ENCODE measurements at places on chromosomes 3 and 15. TPM values are rescaled to one million over a fixed set of nuclear protein-coding genes. Genes with fewer than 3 reads are reported as not detected.

- DNase-seq: no peak
- no peaks in the 10 kb centered on the region for H3K4me1 ChIP-seq
- no peaks in the 10 kb centered on the region for H3K27me3 ChIP-seq
- no peaks in the 10 kb centered on the region for H3K36me3 ChIP-seq
- H3K27ac ChIP-seq: no peak overlapping the region
These were observed 107.3 kb upstream of the PTPRG start for GRCh38 chr3:61454006-61454585.

- no peaks in the 10 kb centered on the region for H3K27me3 ChIP-seq
- H3K4me3 ChIP-seq: no peak overlapping the region
- H3K27ac ChIP-seq: no peak overlapping the region
- no peak for DNase-seq
- peaks cover 3% of the 10 kb centered on the region for H3K36me3 ChIP-seq
These were observed 38.2 kb downstream of the NBEAL2 start for GRCh38 chr3:47017504-47018268.

The SI gene
- not detected for total RNA-seq

DNA sequence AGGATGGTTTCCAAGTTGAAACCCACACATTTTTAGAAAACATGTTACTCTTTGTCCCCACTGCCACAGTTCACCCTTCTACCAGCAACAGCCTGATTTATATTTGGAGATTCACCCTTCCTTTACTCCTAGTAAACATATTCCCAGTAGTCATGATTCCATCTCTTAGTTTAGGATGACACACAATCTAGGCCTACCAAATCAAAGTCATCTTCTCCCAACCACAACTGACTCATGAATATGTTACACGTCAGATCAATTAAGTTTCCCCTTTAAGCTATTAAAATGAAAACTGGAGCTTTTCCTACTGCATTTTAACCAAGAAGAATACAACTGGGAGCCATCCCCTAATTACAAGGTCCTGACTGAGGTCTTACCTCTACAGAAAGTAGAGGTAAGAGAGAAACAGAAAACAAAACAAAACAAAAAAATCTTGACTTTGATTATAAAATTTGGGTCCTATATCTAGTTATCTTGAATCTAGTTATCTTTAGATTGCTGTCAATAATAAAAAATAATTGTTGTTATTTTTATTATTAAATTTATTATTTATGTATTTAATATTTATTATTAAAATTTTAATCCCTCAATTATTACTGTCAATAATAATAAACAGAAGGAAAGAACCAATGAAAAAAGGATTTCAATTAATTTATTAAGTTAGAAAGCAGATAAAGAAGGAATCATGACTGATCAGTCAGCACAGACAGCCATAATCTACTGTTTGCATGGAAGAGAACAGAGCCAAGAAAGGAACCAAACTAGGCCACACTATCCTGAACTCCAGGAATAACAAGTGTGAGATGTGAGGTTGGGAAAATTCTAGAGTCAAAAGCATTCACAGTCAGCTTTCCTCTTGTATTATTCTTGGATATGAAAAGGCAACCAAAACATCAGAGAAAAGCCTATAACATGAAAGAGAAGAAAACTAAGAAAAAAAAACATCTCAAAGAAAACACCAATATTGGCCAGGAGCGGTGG is 12.5 kb downstream of the DPH6 start:
- no peak overlapping the region for H3K27ac ChIP-seq
- H3K4me3 ChIP-seq: no peak overlapping the region
- H3K27me3 ChIP-seq: no peaks in the 10 kb centered on the region
- peaks cover 6% of the 10 kb centered on the region for H3K4me1 ChIP-seq
- DNase-seq: no peak
- peaks cover 3% of the 10 kb centered on the region for H3K36me3 ChIP-seq

GRCh38 chr15:70025413-70026296 is 72.1 kb downstream of the TLE3 start:
- H3K27ac ChIP-seq: no peak overlapping the region
- H3K27me3 ChIP-seq: no peaks in the 10 kb centered on the region
- H3K4me3 ChIP-seq: no peak overlapping the region
- peaks cover 4% of the 10 kb centered on the region for H3K4me1 ChIP-seq

DNA sequence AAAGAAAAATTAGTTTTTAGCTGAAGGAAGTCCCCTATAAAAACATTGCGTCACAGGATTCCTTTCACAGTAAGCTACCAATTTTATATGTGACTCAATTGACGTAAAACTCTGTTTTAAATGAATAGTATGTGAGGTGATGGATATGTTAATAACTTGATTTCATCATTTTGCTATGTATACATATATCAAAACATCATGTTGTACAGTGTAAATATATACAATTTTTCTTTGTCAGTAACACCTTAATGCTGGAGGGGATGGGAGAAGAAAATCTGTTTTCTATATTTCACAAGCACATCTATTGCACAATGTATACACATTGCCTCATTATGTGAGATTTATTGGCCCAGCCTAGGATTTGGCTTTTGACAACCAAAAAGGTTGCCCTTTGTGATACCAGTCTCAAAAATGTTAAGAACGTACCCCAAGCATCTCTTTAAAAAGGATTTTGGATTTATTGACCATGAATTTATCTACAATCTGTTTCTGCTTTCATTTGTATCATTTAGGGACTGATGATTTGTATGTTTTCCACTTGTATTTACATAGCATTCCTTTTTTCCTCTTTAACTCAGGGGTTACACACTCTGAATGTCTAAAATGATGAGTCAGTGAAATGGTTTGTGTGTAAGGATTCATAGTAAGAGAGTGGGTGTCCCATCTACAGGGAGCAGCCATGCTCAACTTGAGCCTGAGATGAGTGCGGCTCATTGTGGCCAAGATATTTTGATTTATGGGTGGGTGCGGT is 62.6 kb downstream of the CRTC3 start:
- H3K27me3 ChIP-seq: no peaks in the 10 kb centered on the region
- no peaks in the 10 kb centered on the region for H3K36me3 ChIP-seq
- H3K4me1 ChIP-seq: peaks cover 18% of the 10 kb centered on the region
- peak overlapping the region; percentile 52 for H3K27ac ChIP-seq

GRCh38 chr3:64349551-64349950 is 124.3 kb upstream of the PRICKLE2 start:
- H3K4me1 ChIP-seq: no peaks in the 10 kb centered on the region
- no peak overlapping the region for H3K4me3 ChIP-seq
- no peaks in the 10 kb centered on the region for H3K36me3 ChIP-seq
- no peak overlapping the region for H3K27ac ChIP-seq
- no peaks in the 10 kb centered on the region for H3K27me3 ChIP-seq

GRCh38 chr15:90018216-90018831 is 17.2 kb downstream of the ZNF710 start:
- no peak for DNase-seq
- H3K4me1 ChIP-seq: peaks cover 3% of the 10 kb centered on the region
- no peak overlapping the region for H3K4me3 ChIP-seq
- no peaks in the 10 kb centered on the region for H3K27me3 ChIP-seq

The CFAP20DC gene
- 0.98 TPM for total RNA-seq

DNA sequence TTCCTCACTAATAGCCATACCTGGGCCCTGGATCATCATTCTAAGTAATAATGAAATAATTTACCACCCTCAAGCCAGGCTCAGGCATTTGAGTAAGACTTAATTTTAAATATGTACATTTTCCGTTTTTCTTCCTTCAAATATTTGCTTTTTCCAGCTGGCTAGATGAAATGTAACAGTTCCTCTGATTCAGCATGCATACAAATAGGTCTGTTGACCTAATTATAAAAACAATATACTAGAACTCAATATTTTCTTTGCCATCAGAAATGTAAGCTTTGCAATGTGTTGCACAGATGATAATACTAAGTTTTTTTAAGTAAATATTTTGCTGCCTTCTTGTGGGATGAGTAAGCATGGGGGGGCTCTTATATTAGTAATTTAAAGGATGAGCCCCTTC is 91.6 kb downstream of the FEZF2 start:
- H3K4me3 ChIP-seq: no peak overlapping the region
- H3K27ac ChIP-seq: no peak overlapping the region
- H3K27me3 ChIP-seq: no peaks in the 10 kb centered on the region

The IGDCC3 gene
- 1.5 TPM for total RNA-seq

GRCh38 chr3:109597444-109597843 is 260.1 kb upstream of the DPPA4 start:
- H3K27me3 ChIP-seq: no peaks in the 10 kb centered on the region
- no peak overlapping the region for H3K4me3 ChIP-seq
- H3K27ac ChIP-seq: no peak overlapping the region
- H3K4me1 ChIP-seq: no peaks in the 10 kb centered on the region
- no peak for DNase-seq
- H3K36me3 ChIP-seq: no peaks in the 10 kb centered on the region

DNA sequence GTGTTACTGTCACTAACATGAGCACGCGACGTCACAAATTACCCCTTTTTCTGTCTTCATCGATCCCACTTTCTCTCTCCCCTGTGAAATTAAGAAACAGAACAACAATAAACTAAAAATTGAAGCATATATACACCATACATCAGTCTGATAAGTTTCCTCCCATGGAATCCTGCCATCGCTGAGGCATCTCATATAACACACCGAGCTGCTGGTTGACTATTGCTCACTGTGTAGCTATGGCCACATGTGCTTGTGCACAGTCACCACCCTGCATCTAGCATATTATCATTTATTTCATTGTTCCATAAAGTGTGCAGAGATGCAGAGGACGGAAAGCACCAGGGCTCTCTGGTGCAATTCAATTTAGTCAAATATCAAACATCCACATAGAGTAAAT is 777.9 kb upstream of the ARRDC4 start:
- no peaks in the 10 kb centered on the region for H3K36me3 ChIP-seq
- DNase-seq: no peak
- H3K4me1 ChIP-seq: no peaks in the 10 kb centered on the region

The P3H2 gene
- total RNA-seq: 6.9 TPM

The PTPRG gene
- 35.6 TPM for total RNA-seq

The ACTC1 gene
- total RNA-seq: not detected

The NOX5 gene
- total RNA-seq: under 0.01 TPM

The ACAN gene
- total RNA-seq: 0.05 TPM

The C3orf62 gene
- total RNA-seq: 1.9 TPM

DNA sequence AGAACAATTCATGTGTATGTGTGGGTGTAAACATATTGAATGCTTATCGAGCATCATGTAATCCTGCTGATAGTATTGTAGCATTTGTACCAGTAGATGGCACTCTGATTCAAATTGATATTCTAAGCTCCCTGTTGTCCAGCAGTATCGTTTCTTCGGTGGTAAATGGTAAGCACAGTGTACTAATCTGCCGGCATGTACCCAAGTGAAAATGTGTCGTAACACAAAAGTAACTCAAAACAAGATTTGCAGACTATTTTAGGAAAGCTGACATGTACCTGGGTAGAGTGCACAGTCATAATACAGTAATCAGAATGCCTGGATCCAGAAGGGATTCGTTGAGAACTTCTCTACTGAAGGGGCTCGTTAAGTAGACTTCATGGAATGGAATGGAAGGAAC is 31.7 kb upstream of the MNS1 start:
- peak overlapping the region; percentile 40 for H3K4me3 ChIP-seq
- no peaks in the 10 kb centered on the region for H3K36me3 ChIP-seq
- H3K27ac ChIP-seq: no peak overlapping the region
- no peak for DNase-seq

DNA sequence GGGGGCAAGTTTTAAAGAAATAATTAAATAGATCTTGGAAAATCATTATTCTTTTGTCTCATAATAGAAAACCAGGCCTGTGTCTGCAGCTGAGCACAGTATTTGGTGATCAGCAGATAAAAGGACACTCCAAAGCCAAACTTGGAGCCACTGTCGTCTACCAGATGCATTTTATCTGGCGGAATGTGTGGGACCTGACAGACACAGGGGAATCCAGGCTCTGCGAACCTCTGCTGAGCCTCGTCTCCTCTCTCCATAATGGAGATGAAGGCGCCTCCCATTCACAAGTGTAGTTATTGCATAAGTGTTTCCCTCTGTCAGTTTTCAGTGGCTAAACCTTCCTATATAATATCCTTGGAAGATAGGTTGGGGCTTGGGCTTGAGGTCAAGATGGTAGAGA is 42.1 kb downstream of the EEFSEC start:
- H3K27me3 ChIP-seq: no peaks in the 10 kb centered on the region
- no peak overlapping the region for H3K4me3 ChIP-seq
- no peak for DNase-seq
- no peaks in the 10 kb centered on the region for H3K36me3 ChIP-seq
- H3K27ac ChIP-seq: no peak overlapping the region
- H3K4me1 ChIP-seq: peaks cover 7% of the 10 kb centered on the region

DNA sequence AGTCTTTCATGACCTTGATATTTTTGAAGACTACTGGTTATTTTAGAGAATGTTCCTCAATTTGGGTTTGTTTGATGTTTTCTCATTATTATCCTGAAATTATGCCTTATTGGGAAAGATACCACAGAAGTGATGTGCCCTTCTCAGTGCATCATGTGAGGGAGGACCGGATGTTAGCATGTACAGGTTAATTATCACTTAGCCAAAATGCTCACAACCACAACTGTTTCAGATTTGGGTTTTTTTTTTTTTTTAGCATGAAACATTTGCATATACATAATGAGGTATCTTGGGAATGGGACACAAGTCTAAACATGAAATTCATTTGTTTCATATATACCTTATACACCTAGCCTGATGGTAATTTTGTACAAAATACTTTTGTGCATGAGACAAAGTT is 59.8 kb downstream of the PIK3R4 start:
- H3K4me3 ChIP-seq: no peak overlapping the region
- no peak overlapping the region for H3K27ac ChIP-seq
- peaks cover 51% of the 10 kb centered on the region for H3K36me3 ChIP-seq
- no peak for DNase-seq
- H3K27me3 ChIP-seq: no peaks in the 10 kb centered on the region

DNA sequence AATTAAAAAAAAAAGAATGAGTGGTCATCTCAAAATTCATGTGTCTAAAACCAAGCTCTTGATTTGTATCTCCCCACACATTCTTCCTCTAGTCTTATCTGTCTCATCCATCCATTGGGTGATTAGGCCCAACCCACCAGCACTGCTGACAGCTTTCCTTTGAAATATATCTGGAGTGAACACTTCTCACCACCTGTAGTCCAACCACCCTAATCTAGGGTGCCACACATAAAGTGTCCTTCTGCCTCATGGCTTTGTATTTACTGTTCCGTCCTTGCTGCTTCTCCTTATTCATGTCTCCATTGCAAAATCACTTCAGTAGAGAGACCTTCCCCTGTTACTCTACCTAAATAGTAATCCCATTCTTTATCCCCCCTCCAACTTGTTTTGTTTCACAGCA is 82.4 kb upstream of the PTX3 start:
- no peaks in the 10 kb centered on the region for H3K36me3 ChIP-seq
- H3K4me3 ChIP-seq: no peak overlapping the region

- no peak overlapping the region for H3K27ac ChIP-seq
- no peak overlapping the region for H3K4me3 ChIP-seq
- DNase-seq: no peak
- no peaks in the 10 kb centered on the region for H3K27me3 ChIP-seq
These were observed 710.8 kb downstream of the PLOD2 start for GRCh38 chr3:145450018-145450682.

- no peak overlapping the region for H3K27ac ChIP-seq
- H3K4me3 ChIP-seq: no peak overlapping the region
- DNase-seq: peak; percentile 80
- H3K4me1 ChIP-seq: no peaks in the 10 kb centered on the region
These were observed 191.6 kb downstream of the GAP43 start for GRCh38 chr3:115814778-115815380.

- no peak overlapping the region for H3K4me3 ChIP-seq
- DNase-seq: no peak
- H3K27me3 ChIP-seq: no peaks in the 10 kb centered on the region
- no peak overlapping the region for H3K27ac ChIP-seq
- peaks cover 5% of the 10 kb centered on the region for H3K36me3 ChIP-seq
- peaks cover 2% of the 10 kb centered on the region for H3K4me1 ChIP-seq
These were observed 78.7 kb downstream of the LPP start for GRCh38 chr3:188232656-188233055.

The SEMA7A gene
- 18.1 TPM for total RNA-seq
